ENCODE measurements at places on chromosomes 4 and X.
A peak's percentile ranks its signal among the peaks of the same experiment; 100 is the strongest.

- no peak for DNase-seq
Observed at GRCh38 chrX:124280294-124280902, 52.1 kb upstream of the TEX13D start.

DNA sequence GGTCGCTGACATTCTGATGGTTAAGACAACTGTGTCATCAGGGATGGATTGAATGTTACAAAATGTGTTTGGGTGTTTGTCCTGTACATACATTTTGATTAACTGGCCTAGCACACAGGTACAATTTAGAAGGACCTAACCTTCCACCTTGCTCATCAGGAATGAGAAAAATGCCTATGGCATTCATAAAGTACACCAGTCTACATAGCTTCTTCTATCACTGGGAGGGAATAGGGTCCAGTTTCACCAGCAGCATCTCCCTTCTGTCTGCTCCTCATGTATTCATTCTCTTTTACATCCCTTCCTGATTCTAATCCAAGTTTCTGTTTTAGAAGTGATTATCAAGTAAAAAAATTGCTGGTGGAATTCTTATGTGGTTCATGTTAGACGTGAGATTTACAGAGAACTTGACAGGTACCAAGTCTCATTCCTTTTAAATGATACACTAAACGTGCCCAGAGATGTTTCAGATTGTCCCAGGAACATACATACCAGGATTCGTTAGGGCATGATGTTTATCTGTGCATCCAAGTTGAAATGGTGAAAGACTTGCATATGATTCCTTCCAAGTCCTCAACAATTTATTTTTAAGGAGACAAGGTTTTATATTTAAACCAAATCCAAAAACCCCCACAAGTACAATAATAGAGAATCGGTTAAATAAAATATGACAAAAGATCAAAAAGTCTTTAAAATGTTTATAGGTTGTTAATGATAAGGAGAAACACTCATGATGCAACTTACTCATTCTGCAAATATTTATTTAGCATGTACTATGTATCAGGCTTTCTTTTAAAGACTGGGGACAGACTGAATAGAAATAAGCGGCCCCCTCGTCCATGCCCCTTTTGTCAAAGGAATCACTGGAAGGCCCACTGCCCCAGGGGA, 359.1 kb downstream of the ZNF674 start:
- peak; percentile 40 for DNase-seq

- DNase-seq, result no peak
Observed at GRCh38 chr4:2994917-2995316, 31.5 kb downstream of the GRK4 start.

DNA sequence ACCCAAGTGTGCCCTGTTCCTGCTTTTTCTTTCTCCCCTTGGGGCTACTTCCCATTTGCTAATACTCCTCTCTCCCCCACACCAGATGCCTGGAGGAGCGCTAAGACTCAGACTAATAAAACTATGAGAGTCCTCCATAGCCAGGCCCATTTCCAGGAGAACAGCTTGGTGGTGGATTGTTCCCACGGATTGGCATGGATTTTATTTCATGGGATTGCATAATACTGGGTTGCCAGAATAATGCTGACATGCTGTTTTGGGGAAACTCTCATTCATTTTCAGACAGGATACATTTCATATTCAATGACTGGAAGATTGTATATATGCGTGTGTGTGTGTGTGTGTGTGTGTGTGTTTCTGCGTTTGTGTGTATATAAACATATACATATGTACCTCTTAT, 447.5 kb upstream of the PITX2 start:
- DNase-seq, result no peak

- DNase-seq, result no peak
Observed at GRCh38 chr4:109294468-109295020, 7.9 kb downstream of the COL25A1 start.

DNA sequence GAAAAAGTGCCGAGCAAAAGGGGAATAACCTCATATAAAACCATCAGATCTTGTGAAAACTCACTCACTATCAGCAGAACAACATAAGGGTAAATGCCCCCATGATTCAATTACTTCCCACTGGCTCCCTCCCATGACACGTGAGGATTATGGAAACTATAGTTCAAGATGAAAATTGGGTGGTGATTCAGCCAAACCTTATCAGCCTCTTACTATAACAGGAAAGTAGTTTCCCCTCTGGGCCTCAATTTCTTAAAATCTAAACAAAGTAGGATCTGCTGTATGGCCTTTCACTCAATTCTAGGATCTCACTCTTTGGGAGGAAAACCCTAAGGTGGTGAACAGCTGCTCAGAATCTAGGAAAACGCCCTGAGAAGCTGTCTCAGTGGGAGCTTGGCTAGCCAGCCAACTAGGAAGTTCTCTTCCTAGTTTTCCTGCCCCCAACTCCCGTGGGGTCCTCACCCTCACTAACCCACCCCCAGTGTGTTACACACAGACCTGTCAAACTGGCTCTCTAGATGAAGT, 1017.1 kb upstream of the HS3ST1 start:
- DNase-seq, result peak; percentile 22

DNA sequence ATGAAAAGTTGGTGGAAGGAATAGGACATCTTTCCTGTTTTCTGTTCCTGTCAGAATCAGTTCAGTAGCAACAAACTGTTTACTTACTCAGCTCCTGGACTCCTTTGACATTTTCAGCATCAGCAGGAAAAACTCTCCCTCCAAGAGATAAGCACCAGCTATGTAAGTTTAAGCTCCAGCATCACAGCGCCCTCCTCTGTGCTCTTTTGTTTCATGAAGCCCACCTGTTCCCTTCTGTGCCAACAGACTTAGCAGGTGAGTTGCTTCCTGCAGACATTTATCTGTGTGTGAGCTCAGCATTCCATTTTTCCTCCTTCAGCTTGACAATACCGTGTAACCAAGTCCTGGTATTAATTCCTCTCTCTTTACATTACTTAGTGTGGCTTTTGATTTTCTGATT, 644.1 kb upstream of the AGA start:
- peak; percentile 7 for DNase-seq

GRCh38 chr4:162075726-162076125, 88.1 kb downstream of the FSTL5 start:
- DNase-seq, result no peak

GRCh38 chrX:77967631-77968030, 1.8 kb downstream of the PGAM4 start:
- DNase-seq, result no peak

DNA sequence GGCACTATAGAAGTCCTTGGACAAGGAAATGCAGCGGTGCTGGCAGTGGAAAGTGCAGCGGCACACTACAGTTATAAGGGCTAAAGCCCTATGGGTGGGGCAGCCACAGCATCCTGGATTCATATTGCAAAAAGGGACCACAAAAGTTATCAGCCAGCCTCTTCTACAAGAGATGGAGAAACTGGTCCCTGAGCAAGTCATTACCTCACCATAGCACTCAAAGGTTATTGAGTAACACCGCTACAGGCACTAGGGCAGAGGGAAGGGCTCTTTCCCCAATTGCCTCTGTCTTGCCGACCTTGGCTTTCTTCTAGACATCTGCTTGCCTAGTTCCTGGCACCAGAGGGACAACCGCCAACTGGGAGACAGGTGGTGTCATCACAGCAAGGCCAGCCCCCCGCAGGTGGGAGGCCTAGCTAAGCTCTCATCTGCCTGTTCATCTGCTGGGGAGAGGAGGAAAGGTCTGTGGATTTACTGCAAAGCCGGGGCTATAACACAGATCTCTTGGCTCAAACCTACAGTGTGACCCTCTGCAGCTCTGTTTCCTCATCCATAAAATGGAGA, 600.0 kb downstream of the BCOR start:
- DNase-seq, result no peak

DNA sequence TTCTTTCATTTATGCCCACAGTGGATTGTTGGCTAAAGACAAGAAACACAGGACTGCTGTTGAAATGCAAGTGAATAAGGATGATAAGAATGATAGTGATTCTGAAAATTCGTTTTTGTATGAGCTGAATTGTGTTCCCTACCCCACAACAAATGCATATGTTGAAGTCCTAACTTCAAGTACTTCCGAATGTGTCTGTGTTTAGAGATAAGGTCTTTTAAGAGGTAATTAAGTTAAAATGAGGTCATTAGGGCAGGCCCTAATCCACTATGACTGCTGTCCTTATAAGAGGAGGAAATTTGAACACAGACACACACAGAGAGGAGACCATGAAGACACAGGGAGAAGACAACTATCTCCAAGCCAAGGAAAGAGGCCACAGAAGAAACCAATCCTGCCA, 126.6 kb upstream of the ACSL4 start:
- DNase-seq, result no peak

GRCh38 chr4:123599061-123599919, 202.7 kb downstream of the SPRY1 start:
- DNase-seq, result peak; percentile 51

DNA sequence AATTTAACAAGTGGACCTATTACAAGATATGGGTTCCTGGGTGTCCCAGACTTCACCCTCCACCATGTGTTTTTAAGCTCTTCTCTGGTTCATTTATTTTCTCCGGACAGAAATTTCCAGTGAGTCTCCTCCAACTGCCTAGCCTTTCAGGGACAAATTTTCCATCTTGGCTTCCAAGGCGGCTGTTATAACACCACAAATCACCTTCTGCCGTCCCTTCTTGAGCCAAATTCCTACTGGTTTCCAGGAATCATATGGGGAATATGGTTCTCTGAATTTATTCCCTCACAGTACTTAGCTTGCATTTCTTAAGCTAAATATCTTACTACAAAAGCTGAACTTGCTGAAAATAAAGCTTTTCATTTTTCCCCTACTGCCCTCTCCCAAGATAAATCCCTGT, 18.8 kb downstream of the NEXMIF start:
- DNase-seq, result no peak

- DNase-seq, result no peak
Observed at GRCh38 chr4:89287945-89288344, 19.7 kb downstream of the GPRIN3 start.

DNA sequence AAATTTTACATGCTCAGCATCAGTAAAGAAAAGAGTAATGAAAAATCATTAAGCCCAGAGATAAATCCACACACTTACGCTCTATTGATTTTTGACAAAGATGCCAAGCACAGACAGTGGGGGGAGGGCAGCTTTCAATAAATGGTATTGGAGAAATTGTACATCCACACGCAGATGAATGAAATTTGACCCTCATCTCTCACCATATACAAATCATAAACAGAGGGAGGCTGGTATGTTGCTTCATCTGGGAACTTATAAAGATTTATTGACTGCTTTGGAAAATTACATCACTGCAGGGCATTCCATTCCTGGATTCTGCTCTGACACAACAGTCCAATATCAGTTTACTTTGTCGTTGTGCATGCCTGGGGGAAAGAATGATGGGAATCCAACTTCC, 58.4 kb upstream of the XAGE1A start:
- no peak for DNase-seq

GRCh38 chr4:169269916-169270809, 593 bp downstream of the SH3RF1 start:
- DNase-seq, result peak; percentile 67

- DNase-seq, result no peak
Observed at GRCh38 chrX:17613979-17614588, 123.2 kb upstream of the SCML1 start.

- no peak for DNase-seq
Observed at GRCh38 chrX:7515681-7516413, 327.1 kb upstream of the VCX start.

GRCh38 chrX:42948723-42949657, 171.0 kb upstream of the PPP1R2C start:
- DNase-seq, result no peak

DNA sequence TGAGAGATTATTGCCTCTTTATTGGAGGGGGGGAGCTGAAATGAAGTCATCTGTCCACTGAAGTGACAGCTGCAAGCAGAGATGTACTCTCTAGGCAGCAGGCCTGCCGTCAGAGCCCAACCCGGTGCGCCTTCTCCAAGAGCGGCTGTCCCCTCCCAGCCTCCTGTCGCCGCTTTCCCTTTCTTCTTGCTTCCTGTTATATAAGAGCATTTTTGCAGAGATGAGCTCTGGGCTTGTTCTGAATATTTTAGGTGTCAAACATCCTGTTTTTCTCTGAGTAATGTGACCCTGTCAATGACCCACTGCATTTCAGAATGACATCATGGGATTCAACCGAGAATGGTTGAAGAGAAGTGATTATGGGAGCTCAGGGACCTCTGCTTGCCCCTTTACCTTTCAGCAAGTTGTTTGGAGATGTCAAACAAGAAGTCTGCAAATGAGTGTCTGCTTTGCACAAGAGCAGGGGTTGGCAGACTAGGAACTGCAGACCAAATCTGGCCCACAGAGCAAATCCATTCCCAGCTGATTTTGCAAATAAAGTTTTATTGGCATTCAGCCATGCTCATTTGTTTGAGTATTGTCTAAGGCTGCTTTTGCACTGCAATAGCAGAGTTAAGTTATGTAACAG, 79.9 kb downstream of the SLC9A6 start:
- DNase-seq, result no peak

DNA sequence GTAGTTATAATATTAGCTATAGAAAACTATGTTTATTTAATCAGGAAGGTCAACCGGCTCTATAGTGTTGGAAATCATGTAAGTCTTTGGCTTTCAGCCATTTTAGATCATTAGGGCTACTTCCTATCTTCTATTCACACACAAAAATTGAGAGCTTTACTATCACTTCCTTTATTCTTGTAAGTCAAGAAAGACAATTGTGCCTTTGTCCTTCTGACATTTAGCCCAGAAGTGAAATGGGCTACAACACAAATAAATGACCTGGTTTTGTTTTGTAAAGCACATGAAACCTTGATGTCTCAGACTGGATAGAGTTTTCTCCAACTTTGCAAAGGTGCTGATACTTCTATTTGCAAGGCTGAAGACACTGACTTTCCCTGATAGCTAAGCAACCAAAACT, 122.4 kb upstream of the ACSL4 start:
- no peak for DNase-seq

GRCh38 chr4:4614925-4615678, 73.3 kb upstream of the STX18 start:
- DNase-seq, result peak; percentile 87

Measured in umbilical cord (tissue), 2 donors.